ENCODE measurements at places on chromosomes 12 and 14.
A peak's percentile ranks its signal among the peaks of the same experiment; 100 is the strongest.

DNA sequence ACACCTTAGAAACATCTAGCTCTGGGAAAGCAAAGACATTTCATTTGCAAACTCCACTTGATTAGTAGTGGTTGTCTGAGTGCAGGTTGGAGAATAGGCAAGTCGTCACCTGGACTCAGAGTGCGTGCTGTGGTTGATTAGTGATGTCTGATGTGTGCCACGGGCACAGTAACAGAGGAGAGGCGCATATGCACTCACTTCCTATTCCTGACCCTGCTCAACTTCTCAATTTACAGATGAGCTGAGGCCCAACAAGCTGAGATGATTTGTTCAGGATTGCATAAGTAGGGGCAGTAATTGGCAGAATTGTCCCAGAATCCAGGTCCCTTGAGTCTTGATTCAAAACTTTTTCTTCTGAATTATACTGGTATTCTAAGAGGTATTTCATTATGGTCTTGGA lies 44.9 kb downstream of the ADCK1 start:
- no peak for DNase-seq

DNA sequence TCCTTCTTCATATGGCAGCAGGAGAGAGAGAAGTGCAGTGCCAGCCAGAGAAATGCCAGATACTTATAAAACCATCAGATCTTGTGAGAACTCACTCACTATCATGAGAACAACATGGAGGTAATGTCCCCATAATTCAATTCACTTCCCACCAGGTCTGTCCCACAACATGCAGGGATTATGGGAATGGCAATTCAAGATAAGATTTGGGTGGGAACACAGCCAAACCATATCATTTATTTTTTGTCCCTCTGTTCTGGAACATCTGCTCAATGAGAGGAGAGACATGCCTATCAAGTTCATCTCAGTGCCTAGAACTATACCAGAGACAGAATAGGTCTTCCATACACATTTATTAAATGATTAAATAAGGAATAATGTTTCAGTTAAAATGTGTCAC lies 543.5 kb downstream of the NRXN3 start:
- DNase-seq: no peak

DNA sequence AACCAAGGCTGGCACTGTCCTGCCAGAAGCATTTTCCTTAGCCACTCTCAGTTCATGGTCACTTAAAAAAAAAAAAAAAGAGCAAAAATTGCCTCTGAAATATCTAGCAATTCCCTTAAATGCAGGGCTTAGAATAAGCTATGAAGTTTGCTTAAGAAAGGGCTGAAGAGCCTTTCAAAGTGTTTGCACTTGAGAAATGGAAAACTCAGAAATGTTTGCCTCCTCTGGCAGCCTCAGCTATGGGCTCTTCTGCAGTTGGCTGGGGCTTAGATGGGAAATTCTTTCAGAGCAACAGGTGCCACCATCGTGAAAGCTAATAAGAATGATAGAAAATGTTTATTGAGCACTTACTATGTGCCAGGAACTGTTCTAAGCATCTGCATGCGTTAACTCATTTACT lies 48.5 kb upstream of the TSPAN11 start:
- DNase-seq: no peak

DNA sequence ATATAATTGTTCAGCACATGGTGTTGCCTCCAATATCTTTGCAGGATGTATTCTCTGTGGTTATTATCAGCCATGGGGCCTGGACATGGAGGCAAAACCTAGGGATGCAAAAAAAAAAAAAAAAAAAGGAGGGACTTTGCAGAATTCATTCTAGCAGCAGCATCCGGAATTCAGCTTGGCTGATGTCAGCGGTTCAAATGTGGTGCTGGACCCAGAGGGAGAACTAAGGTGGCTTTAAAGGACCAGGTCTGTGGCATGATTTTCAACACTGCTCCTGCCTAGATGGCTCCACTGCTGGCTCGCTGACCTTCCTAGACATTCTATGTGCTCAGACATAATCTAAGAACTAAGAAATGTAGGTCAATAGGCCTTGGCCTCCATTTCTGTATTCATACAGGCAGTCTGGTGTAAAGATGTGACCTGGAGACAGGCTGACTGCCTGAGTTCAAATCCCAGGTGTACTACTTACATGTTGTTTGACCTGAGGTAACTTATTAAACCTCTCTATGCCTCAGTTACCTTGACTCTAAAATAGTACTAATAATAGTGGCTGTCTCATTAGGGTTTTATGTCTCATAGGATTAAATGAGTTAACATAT lies 108.6 kb downstream of the PPM1A start:
- no peak for DNase-seq

DNA sequence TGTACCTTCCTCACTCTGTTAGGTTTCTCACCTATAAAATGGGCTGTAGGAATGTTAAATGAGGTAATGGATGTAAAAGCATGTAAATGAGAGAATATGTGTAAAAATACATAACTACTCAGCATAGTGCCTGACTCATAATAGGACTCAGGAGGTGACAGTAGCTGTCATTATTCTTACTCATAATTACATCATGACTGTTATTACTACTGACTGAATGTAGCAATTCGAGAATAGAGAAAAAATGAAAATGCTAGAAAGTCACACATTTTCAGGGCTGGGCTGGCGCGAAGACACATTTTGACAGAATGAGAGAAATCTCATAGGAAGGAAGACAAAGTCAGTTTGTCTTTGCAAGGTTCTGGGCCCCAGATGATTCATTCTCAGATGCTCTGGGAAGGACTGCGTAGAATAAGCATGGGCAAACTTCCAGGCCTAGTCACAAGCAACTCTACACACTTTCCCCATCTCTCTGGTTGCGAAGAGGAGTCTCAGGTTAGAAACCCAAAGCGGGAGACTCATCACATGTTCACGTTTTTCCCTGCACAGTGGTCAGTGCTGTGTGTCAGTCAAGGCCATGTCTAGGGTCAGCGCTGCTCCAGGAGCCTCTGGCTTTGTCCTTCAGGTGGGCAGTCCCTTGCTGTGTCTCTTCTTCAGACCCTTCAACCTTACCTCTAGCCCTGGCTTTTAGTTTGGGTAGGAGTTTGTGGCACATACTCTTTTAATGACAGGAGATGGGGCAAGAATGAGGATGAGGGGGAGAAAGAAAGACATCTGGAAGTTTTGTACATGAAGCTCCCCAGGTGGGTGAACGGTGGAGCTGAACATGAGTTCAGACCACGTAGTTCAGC lies 8.4 kb downstream of the GPRC5A start:
- peak; percentile 33 for DNase-seq

GRCh38 chr14:93332853-93333630 lies at the start of gene BTBD7:
TSS of gene BTBD7 (minus strand) at chr14:93333036. CDS start at chr14:93296051, 36,985 bp downstream.
- peak; percentile 88 for DNase-seq

DNA sequence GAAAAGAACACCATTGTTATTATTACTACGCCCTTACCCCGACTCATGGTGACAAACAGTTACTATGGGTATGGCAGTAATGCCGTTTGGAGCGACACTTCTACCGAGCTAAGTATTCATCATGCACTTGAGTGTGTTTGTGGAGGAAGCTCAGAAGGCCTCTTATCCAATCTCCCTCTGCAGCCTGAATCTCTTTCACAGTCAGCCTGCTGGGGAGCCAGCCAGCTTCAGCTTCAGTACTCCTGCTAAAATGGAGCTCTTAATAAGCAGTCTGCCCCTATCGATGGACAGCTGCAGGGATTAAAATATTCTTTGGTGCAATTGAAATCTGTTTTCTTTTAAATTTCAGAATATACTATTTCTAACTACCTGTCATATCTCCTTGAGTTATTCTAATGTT lies 24.7 kb upstream of the ATP5MC2 start:
- no peak for DNase-seq

- DNase-seq: no peak
Measured at GRCh38 chr12:57723630-57723962, 14.9 kb downstream of the AGAP2 start.

- DNase-seq: no peak
Measured at GRCh38 chr12:81949841-81950308, 190.7 kb upstream of the PPFIA2 start.

- no peak for DNase-seq
Measured at GRCh38 chr12:66059666-66060065, 70.9 kb downstream of the LLPH start.

GRCh38 chr12:48572326-48572725 lies 2.5 kb upstream of the LALBA start:
- DNase-seq: no peak

DNA sequence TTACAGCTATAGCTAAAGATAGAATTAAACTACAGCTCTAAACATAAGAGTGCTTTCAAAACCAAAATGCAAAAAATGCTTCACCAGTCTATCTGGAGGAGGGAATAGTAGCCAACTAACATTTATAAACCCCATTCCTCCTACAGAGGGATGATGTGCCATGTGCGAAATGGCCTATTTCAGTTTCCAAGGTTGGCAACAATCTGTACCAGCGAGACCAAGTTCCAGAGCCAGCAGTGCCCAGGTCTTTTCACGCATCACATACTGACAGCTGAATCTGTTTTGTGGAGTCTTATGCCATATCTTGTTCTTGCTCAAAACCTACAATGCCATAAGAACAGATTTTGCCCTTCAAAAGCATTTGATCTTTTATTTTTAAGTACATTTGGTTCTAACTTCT lies 24.5 kb downstream of the NELL2 start:
- no peak for DNase-seq

- DNase-seq: no peak
Measured at GRCh38 chr12:99983456-99984258, 1.1 kb downstream of the ANKS1B start.

GRCh38 chr14:87161502-87161901 lies 831.5 kb downstream of the GALC start:
- DNase-seq: no peak

DNA sequence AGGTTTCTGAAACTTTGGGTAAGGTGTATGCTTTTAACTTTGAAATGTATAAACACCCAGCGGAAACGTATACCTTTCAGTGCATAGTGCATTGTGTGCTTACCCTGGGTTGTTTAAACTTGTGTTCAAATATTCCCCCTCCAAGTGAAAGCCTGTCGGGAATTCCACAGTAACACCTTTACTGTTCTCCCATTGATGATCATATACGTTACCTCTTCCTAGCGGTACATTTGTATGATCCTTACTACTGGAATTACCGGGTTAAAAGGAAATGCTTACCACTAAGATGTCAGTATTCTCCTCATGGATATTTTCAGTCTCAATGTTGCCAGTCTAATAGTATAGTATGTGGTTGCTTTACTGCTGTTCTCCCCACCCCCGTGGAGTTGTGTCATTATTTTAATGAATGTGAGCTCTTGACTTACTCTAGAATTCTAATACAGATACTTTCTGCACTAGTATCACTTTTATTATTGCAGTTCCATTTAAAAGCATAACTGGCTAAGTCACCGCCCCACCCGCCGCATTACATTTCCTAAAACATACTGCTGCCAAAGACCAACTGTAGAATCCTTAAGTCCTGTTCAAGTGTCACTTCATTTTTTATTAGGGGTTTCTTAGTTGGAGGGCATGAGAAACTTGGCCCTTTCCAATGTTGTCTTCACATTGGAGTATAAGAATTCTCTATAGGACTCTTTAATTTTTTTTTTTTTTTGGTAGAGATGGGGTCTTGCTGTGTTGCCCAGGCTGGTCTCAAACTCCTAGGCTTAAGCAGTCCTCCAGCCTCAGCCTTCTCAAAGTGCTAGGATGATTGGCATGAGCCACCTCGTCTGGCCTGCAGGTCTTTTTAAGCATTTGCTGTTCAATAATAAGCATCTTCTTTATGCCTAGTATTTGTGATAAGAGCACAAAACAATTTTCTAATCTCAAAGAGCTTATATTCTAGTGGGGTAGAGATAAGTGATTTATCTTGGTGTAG lies 24.9 kb downstream of the NUDT4 start:
- DNase-seq: peak; percentile 9

- no peak for DNase-seq
Measured at GRCh38 chr14:43803076-43803689, 703.9 kb downstream of the FSCB start.

DNA sequence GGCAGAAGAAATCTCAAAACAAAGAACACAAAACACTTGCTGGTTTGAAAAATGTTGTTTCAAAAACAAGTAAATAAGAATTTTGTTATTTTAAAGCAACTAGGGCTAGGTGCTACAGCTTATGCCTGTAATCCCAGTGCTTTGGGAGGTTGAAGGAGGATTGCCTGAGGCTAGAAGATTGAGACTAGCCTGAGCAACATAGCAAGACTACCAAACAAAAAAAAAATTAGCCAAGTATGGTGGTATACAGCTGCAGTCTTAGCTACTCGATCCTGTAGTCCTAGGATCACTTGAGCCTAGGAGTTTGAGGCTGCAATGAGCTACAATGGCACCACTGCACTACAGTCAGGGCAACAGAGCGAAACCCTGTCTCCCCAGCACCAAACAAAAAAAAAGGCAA lies 32.6 kb upstream of the MTERF2 start:
- DNase-seq: no peak

GRCh38 chr14:76348898-76349297 lies 27.0 kb upstream of the ESRRB start:
- no peak for DNase-seq

DNA sequence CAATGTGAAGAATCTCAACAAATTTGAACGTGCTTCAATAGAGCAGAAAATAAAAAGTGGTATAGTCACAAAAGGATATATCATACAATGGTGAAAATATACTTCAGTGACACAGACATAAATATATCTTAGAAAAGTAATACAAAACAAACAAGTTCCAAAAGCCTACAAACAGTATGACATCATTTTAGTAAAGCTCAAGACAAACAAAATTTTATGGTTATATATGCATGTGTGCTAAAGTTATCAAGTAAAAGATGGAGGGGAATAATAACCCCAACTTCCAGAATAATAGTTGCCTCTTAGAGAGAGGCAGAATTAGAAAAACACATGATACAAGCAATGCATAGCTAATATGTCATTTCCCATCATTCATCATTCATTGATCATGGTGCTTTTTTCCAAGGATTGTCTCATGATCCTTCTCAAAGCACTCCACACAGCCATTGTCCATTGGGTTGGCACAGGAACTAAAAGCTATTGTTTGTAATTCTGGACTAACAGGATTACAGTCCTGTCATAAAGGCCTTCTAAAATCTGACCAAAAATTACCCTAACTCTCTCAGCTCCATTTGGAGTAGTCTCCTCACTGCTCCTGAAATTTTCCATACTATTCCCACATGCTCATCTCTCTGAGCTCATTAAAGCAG lies 59.5 kb downstream of the IFNG-AS1 start:
- no peak for DNase-seq

DNA sequence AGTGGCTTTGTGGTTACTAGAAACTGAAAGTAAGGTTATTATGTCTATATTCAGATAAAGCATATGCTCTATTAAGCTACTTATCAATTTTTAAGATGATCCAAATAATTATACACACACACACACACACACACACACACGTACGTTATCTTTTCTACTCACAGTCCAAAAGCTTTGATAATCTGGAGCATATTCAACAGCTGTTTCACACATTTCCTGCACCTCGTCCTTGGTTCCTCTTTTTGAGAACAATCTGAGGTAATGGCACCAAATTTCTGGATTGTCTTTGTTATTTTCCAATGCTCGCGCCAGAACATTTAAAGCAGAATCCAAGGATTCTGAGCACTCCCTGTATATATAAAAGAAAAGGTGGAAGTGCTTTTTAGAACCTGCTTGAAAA lies 37.5 kb downstream of the ZFC3H1 start:
- DNase-seq: no peak

- DNase-seq: no peak
Measured at GRCh38 chr14:68686205-68686465, 106.7 kb downstream of the ZFP36L1 start.

GRCh38 chr12:29634057-29634456 lies 136.6 kb upstream of the OVCH1 start:
- DNase-seq: no peak

GRCh38 chr14:50957296-50957695 lies 13.0 kb upstream of the PYGL start:
- no peak for DNase-seq

- no peak for DNase-seq
Measured at GRCh38 chr14:26845151-26845818, 247.5 kb upstream of the NOVA1 start.
